CD4-positive, alpha-beta T cell treated with Interleukin-21 for 1 hour (primary cell): ENCODE measurements at places on chromosomes 11 and 22.

DNA sequence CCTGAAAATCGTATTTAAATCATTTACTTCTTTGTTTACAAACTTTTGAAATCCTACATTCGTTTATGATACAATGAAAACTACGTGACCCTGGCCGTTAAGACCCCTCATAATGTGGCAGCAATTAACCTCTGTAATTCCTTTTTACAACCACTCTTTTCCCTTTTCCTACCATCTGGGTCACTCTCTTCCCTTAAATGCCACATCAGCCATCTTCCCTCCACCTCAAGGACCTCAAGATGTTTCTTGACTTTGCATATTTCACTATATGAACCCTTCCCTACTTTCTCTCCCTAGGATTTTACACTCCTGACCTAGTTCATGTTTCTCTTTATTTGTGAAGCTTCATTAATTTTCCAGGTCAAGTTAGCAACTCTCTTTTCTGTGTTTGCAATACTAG, 26.8 kb downstream of the OR2AG2 start:
- no peak for DNase-seq

DNA sequence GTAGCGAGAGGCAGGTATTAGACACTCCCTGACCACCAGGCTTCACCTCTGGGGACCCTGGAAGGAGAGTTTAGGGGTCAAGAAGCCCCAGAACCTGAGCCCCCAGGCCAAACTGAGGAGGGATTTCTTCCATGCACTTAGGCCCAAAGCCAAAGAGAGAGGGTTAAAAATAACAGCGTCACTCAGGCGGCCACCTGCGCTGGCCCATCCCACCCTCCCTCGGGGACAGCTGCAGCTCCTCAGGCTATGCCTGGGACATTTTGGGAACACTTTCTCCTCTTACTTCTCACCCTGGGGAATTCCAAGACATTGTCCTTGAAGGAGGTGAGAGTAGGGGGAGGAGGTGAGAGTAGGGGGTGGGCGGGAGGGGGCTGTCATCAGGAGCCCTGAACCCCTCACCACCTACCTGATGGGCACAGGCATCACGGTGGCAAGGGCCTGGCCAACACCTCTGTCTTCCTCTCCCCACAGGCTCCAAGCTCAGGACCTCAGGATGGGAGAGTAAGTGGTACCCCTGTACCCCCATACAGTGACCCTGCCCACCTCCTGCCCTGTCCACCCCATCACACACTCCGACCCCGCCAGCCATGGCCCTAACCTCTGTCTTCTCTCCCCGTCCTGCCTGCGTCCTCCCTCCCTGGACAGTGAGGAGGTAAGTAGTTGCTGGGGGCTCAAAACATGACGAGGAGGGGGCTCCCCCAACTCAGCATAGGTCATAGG, 583 bp downstream of the TNNI2 start:
- DNase-seq, result no peak

DNA sequence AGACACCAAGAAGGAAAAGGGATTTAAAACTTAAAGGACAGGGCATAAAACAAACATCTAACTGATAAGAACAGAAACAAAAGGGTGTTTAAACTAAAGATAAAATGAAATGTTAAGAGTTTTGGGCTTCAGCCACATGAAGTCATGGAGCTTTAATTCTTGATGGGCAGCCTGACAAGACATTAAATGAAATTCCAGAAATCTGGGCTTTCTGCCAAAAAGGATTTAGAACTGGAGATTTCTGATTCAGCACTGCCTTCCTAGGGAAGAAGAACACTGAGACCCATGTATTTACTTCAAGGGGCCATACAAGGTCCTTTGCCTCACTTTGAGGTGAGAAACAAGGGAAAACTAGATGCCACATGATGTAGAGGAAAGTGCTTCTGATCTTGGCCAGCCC, 355.9 kb upstream of the RAG2 start:
- DNase-seq, result no peak

- DNase-seq, result no peak
Measured at GRCh38 chr11:8720868-8721608, 38.4 kb downstream of the RPL27A start.

DNA sequence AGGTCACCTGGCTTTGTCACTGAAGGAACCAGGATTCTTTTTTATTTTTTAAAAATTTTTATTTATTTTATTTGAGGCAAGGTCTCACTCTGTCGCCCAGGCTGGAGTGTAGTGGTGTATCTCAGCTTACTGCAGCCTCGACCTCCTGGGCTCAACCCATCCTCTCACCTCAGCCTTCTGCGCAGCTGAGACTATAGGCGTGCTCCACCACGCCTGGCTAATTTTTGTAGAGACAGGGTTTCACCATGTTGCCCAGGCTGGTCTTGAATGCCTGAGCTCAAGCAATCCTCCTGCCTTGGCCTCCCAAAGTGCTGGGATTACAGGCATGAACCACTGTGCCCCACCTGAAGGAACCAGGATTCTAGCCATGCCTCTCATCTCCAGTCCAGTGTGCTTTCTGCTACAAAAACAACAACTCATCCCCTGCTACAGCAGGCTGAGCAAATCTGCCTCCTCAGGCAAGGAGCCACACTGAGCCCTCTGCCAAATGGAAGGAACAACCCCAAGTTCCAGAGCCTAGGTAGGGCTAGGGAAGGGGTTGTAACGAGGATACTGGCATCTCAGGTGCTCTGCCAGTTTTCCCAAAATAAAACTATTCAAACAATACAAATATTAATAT, 2.6 kb upstream of the PEX26 start:
- DNase-seq, result no peak

- no peak for DNase-seq
Measured at GRCh38 chr22:43154887-43155536, 3.7 kb downstream of the TSPO start.

DNA sequence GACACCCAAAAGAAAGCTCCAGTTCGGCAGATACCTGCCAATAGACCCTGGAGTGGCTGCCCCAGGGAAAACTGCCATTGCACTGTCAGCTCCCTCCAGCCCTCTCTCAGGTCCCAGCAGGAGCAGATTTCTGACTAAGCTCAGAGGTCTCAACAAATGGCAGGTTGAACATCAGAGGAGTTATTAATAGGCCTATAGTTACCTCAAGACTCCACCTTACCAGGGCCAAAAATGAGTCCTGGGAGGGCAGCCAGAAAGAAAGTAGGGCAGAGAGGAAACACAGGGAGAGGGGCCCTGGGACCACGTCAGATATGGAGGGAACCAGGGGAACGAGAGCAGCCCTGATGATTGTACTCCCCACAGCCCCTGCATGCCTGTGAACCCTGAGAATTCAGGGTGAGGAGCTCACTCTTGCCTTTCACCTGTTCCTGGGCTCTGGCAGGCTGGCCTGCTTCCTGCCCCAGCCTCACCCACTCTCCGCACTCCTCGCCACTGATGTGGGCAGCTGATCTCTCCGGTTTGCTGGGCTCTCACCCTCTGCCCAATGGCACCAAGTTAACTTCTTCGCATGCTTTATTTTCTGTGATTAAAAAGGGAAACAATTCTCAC, 4.3 kb upstream of the RGL4 start:
- DNase-seq, result no peak

GRCh38 chr11:93715797-93716396, 25.4 kb downstream of the TAF1D start:
- no peak for DNase-seq

- DNase-seq, result peak; percentile 79
Measured at GRCh38 chr11:62542750-62543567, 3.6 kb downstream of the AHNAK start.

GRCh38 chr22:40027191-40028097, 32.7 kb downstream of the FAM83F start:
- DNase-seq, result no peak

- DNase-seq, result no peak
Measured at GRCh38 chr22:44439356-44440223, 58.4 kb downstream of the RTL6 start.

DNA sequence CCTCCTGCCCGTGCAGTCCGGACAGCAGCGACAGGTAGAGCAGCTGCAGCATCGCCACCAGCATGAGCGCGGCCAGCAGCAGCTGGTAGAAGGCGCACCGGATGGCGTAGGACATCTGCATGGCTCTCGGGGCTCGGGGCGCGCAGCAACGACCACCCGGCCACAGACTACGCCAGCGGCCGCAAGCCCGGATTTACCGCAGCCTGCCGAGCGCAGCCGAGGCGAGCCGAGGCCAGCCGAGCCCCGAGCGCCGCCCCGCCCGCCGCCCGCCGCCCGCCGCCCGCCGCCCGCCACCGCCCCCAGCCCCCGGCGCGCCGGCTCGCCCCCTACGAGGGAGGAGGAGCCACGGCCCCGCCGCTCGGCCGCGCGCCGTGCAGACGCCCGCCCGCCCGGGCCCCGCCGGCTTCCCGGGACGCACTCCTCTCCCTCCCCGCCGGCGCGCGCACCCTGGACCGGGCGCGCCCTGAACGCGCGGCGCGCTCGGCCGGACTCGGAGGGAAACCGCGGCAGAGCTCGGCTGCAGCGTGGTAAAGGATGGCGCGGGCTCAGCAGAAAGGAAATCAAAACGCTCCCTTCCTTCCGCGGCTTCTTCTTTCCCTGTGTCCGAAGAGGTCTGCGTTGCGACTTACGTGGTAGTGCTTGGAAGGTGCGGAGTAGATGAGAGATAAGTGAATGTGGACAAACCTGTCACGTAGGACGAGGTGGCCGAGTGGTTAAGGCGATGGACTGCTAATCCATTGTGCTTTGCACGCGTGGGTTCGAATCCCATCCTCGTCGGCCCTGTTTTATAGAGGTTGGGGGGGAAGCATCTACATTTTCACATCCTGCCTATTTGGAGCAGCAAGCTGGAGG, at the start of gene B4GAT1:
B4GAT1 (minus strand) TSS at position 205 of the 852 bp plus-strand sequence; CDS start at position 121, 84 bp downstream.
- peak; percentile 89 for DNase-seq

DNA sequence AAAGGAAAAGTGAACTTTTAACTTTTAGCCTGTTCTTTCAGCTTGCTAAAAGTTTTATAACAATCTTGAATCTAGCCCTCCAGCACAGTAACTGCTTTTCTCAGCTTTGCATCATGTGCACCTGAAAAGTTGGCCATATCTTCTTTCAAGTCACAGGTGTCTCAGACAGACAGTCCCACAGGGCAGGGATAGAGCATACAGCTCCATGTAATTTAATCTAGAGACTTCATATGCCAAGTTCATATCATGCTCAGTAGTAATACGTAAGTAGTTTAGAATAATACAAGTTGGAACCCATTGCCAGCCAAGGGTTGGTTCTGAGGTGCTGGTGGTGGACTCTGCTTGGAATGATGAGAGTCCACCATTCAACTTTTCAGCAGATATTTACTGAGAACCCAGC, 68.6 kb downstream of the PKNOX2 start:
- DNase-seq, result no peak

DNA sequence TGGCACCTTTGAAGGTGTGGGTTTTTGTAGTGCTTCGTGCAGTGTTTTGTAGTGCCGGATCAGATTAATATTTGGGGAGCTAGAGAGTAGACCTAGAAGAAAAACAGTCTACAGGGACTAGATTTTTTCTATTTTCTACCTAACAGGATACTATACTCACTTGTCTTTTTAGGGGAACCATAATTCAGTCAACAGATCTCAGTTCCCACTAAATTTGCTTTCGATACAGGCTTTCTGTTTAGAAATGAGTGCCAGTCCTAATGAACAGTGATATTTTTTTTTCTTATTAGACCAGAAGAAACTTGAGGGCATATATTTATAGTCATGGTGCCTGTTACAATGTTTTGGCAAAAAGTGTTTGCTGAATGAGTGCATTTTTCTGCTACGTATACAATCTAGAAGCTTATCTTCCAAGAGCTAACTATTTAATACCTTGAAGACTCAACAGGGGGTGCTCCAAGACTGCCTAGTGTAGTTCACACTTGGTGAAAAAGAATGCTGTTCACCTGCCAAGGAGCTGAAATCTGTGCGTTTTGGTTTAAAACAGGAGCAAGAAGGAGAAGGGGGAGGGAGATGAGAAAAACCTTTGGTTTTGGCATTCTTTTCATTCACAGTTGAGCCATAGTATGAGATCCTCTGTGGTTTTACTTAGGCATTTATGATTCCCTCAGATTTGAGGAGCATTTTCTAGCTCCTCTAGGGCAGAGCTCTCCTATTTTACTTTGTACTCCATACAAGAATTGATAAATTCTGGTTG, 44.9 kb upstream of the VSTM5 start:
- DNase-seq, result peak; percentile 25

GRCh38 chr11:109547356-109548027, 125.5 kb downstream of the C11orf87 start:
- no peak for DNase-seq

DNA sequence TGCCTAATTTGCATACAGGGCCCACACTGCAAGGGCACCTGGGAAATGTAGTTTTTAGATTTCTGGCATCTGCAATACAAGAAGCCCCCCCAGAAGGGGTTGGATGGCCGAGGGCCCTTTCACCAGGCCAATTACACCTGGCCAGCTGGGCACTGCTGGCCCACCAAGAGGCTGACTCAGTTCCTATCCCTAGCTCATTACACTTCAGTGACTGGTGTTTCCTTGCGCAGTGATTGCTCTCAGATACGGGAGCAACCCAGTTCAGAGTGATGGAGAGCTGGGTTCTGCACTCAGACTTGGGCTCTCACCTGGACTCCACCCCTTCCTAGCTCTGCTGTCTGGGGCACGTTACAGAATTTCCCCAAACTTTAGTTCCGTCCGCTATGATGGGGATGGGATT, 81.1 kb upstream of the SHANK2 start:
- no peak for DNase-seq

DNA sequence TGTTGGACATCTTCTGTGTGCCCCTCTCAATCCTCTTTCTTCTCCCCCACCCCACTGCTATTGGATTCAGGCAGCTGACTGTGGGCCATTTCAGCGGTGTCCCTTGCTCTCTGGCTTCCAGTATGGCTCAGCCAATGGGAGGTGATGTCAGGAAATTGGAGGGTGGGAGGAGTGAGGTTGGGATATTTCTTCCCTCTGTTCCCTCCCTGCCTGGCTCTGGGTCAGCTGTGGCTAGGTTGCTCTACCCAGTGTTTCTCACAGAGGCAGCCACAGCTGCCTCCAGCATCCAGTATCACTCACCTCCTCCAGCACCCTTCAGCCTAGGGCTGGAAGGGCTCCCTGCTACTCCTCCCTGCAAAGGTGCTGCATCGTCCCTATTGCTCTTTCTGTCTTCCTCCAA, 423.5 kb downstream of the MIAT start:
- DNase-seq, result no peak

GRCh38 chr11:34792814-34793258, 123.3 kb downstream of the APIP start:
- DNase-seq, result no peak

DNA sequence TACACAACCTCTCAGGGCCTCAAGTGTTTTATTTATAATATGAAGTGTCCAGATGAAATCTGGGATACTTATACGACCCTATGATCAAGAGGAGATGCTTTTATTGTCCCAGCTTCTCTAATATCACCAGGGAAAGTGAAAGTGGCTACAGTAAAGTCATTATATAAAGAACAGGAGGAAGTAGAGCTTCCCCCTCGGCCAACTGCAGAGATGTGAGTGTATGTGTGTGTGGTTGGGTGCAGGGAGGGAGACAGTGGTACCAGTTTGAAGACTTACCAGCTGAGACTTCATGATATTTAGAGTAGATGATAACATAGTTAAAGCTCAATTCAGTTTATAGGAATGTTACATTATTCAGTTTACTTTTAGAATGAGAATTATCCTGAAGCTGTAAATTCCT, 373.6 kb upstream of the DDI1 start:
- peak; percentile 4 for DNase-seq

GRCh38 chr11:16194566-16194965, 161.8 kb downstream of the SOX6 start:
- DNase-seq, result no peak

- DNase-seq, result no peak
Measured at GRCh38 chr11:33067294-33067693, 27.9 kb downstream of the TCP11L1 start.
